ENCODE measurements at places on chromosomes 11 and 22. TPM values are rescaled to one million over a fixed set of nuclear protein-coding genes. Genes with fewer than 3 reads are reported as not detected.

GRCh38 chr11:96186806-96187205 lies 156.2 kb downstream of the MAML2 start:
- no peak for DNase-seq

Gene SPDYC
- not detected for total RNA-seq

Gene ESAM
- 3.7 TPM for total RNA-seq

- no peak for DNase-seq
Measured at GRCh38 chr22:24335496-24335895, 64.9 kb downstream of the SPECC1L start.

- DNase-seq = no peak
Measured at GRCh38 chr11:75856912-75857311, 41.9 kb downstream of the UVRAG start.

GRCh38 chr11:926341-926916 lies 759 bp downstream of the AP2A2 start:
- DNase-seq = peak; percentile 75

- no peak for DNase-seq
Measured at GRCh38 chr11:107743191-107743590, 31.3 kb upstream of the SLN start.

- no peak for DNase-seq
Measured at GRCh38 chr11:17184882-17185587, 22.8 kb downstream of the PIK3C2A start.

GRCh38 chr11:86495351-86495750 lies 120.7 kb downstream of the CCDC81 start:
- DNase-seq = no peak

Gene SCGB1D2
- total RNA-seq = not detected

DNA sequence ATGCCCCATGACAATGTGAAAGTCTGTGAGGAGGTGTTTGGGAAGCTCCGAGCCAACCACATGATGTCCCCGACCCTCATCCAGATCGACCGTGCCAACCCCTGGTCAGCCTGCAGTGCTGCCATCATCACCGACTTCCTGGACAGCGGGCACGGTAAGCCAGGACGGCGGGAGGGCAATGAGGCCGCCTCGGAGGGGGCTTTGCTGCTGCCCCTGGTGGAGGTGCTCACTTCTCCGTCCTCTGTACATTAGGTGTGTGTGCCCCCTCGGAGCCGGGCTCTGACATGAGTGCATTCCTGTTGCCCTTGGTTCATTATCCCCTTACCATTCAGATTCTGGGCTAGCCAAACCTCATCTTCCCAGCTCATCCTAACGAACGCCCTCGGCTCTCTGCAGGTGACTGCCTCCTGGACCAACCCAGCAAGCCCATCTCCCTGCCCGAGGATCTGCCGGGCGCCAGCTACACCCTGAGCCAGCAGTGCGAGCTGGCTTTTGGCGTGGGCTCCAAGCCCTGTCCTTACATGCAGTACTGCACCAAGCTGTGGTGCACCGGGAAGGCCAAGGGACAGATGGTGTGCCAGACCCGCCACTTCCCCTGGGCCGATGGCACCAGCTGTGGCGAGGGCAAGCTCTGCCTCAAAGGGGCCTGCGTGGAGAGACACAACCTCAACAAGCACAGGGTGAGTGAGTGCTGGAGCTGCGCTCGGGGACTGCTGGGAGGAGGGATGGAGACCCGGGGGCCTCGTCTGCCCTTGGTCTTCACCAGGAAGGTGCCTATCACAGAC lies 13.8 kb downstream of the ADAMTS15 start:
- DNase-seq = no peak

All from frontal cortex (tissue), 4 donors.